ENCODE measurements at places on chromosomes 16 and 17.

GRCh38 chr17:66655861-66656260, 179.1 kb upstream of the CACNG5 start:
- DNase-seq, result peak; percentile 1

GRCh38 chr17:45895304-45895968, 1.1 kb downstream of the MAPT start:
- DNase-seq, result no peak

- no peak for DNase-seq
These were observed 35.1 kb downstream of the MARF1 start for GRCh38 chr16:15607700-15608396.

GRCh38 chr16:56289416-56289815, 98.1 kb downstream of the GNAO1 start:
- DNase-seq, result no peak

GRCh38 chr17:15384142-15384787, 42.9 kb upstream of the TEKT3 start:
- no peak for DNase-seq

DNA sequence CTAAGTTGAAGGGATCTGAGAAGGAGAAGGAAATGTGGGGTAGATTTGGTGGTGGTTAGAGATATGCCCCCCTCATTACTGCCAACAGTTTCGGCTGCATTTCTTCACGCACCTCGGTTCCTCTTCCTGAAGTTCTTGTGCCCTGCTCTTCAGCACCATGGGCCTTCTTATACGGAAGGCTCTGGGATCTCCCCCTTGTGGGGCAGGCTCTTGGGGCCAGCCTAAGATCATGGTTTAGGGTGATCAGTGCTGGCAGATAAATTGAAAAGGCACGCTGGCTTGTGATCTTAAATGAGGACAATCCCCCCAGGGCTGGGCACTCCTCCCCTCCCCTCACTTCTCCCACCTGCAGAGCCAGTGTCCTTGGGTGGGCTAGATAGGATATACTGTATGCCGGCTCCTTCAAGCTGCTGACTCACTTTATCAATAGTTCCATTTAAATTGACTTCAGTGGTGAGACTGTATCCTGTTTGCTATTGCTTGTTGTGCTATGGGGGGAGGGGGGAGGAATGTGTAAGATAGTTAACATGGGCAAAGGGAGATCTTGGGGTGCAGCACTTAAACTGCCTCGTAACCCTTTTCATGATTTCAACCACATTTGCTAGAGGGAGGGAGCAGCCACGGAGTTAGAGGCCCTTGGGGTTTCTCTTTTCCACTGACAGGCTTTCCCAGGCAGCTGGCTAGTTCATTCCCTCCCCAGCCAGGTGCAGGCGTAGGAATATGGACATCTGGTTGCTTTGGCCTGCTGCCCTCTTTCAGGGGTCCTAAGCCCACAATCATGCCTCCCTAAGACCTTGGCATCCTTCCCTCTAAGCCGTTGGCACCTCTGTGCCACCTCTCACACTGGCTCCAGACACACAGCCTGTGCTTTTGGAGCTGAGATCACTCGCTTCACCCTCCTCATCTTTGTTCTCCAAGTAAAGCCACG, 28.3 kb downstream of the STH start:
- no peak for DNase-seq

DNA sequence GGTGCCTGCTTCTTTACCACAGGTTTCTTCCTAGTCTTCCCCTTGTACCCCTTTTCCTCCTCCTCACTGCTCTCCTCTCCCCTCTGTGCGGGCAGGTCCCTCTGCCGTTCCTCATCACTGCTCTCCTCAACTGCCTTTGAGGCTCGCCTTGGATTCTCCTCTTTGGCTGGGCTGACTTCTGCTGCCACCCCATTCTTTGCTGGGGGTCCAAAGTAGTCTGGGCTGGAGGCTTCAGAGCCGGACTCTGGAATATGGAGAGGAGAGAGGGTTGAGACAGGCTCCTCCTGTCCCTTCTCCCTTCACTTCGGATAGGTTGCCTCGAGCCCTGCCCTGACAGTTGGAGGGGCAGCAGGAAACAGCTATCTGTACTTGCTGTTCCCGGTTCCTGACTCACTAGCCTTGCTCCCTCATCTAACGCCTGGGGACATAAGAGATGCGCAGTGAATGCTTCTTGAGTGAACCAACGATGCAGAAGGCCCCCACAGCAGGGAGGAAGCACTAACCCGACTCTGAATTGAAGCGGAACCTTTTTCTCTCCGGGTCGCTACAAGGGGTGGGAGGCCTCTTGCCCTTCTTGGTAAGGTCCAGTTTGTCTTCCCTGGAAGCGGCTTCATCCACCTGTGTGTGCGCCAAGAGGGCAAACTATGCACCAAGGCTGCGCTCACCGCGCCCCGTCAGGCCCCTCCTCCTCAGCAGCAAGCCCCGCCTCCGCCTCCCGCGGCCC, 655 bp downstream of the HIRIP3 start:
- DNase-seq, result peak; percentile 81

DNA sequence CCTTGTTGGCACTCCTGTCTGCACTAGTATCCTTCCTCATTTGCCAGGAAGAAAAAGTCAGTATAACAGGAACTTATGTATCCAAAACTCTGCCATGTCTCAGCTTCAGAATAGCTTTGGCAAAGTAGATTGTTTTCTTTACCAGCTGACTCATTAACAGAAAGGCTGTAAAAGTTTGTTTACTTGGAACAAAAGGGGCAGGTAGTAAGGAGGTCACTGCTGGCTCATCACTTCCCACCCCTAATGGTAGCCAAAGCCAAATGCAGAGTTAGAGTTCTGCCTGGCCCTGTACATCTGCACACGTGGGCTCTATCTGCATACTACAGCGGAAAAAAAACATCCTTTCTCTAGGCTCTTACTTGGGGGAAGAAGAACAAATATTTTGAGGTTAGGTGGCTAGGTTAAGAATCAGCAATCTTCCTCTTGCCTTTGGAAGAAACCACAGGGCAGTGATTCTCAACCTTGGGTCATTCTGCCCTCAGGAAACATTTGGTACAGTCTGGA, 90.9 kb upstream of the BCAR1 start:
- DNase-seq, result no peak

DNA sequence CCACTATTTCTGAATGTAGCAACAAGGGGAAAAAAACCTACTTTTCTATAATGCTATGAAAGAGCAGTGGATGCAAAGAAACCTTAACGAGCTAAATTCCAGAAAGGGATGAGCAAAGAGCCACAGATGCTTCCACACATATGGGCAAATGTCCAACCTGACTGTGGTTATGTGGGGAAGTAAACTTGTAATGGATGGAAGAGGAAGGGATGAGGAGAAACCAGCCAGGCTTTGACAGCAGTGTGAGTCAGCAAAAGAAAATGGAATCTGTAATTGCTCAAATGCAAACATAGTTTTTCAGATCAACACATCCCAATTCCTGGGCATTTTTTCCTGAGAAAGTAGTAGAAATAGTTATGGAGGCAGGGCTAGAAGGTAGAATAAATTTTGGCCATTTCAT, 204.8 kb upstream of the CPHXL start:
- no peak for DNase-seq

GRCh38 chr16:7910116-7910515, 577.5 kb downstream of the RBFOX1 start:
- DNase-seq, result no peak

- peak; percentile 71 for DNase-seq
These were observed 510.7 kb downstream of the MAF start for GRCh38 chr16:79089735-79090284.

GRCh38 chr17:70144260-70144846, 25.0 kb upstream of the KCNJ2 start:
- peak; percentile 48 for DNase-seq

DNA sequence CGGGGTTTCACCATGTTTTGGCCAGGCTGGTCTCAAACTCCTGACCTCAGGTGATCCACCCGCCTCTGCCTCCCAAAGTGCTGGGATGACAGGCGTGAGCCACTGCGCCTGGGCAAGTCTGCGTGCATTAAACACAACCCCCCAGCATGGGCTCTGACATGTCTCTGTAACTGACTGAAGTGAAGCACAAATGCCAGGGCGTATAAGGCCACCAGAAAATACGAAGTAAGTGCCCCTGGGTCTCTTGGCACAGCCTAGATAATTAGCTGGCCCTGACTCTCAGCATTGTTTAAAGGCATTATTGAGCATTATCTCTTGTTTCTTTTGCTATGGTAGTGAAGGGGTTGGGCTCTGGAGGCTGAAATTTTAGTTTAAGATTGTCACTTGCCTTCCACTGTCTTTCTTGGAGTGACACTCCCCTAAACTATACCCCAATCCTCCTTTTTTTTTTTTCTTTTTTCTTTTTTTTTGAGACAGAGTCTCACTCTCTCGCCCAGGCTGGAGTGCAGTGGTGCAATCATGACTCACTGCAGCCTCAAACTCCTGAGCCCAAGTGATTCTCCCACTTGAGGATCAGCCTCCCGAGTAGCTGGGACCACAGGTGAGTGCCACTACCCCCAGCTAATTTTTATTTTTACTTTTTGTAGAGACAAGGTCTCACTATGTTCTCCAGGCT, 8.2 kb upstream of the SEC14L1 start:
- no peak for DNase-seq

GRCh38 chr16:68985855-68986254, 119.6 kb upstream of the HAS3 start:
- DNase-seq, result no peak

DNA sequence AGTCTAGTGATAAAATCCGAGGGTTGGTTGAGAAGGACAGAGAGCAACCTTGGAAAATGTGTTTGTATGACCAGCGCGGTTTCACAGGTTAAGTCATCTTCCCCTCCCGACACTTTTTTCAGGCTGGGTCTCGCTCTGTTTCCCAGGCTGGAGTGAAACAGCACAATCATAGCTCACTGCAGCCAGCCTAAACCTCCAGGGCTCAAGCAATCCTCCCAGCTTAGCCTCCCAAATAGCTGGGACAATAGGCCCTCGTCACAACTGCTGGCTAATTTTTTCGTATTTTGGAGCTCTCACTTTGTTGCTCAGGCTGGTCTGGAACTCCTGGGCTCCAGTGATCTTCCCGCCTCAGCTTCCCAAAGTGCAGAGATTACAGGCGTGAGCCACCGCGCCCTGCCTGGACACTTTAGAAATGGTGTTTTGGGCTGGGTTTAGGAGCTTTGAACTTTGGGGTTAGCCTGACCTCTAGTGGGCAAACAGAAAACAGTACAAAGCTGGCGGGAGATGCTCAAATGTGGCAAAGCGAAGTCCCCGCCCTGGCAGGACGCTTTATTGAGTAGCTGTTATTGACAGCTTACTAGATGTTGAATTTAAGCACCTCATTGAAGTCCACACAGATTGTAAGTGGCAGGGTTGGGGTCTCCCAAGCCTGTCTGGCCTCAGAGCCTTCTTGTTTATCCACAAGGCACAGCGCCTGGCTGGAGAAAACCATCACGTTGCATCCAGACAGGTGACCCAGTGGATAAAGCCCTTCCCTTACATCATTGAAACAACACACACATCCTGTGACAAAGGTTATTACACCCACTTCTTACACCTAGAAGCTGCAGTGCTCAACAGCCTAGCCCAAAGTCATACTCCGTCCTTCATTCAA, 34.7 kb upstream of the RBBP6 start:
- DNase-seq, result peak; percentile 78

DNA sequence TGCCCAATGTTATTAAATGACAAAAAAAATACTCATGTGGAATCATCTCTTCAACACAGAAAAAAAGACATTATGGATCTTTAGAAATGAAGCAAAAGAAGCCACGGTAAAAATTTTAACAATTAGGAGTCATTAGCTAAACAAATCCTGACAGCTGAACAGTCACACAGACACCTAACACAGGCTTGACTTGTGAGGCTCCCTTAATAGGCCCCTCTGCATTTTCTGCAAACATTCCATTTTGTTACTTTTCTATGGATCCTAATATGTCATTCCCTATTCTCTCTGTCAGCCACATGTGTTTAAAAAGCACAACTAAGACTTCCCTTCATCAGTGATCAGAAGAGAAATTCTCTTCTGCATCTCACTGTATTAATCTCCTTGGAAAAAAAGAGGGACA, 1331.5 kb downstream of the CDH8 start:
- DNase-seq, result no peak

DNA sequence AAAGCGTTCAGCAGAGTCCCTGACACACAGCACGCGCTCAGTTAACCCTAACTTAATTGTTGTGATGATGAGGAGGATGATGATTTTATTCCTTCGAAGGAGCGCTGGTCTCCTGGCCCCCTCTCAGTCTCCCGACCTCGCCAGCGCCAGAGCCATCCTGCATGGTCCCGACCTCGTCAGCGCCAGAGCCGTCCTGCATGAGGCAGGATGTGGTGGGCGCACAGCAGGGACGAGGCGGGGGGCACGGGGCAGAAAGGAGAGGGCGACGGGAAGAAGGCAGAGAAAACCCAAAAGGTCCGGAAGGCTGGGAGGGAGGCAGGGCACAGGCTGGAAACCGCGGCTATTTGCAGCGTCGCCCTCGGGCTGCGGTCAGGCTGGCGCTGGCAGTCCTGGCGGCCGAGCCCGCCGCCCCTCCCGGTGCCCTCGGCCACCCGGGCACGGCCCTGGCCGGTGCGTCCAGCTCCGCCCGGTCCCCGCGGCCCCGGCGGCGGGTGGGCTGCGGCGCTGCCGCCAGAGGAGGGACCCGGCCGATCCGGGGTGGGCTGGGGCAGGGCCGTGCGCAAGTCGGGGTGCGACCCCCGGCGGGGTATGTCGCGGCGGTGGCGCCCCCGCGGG, 3.0 kb upstream of the TAC4 start:
- no peak for DNase-seq

- no peak for DNase-seq
These were observed 7.7 kb downstream of the MIEF2 start for GRCh38 chr17:18267927-18268711.

GRCh38 chr16:81719993-81720392, 59.1 kb upstream of the PLCG2 start:
- no peak for DNase-seq

DNA sequence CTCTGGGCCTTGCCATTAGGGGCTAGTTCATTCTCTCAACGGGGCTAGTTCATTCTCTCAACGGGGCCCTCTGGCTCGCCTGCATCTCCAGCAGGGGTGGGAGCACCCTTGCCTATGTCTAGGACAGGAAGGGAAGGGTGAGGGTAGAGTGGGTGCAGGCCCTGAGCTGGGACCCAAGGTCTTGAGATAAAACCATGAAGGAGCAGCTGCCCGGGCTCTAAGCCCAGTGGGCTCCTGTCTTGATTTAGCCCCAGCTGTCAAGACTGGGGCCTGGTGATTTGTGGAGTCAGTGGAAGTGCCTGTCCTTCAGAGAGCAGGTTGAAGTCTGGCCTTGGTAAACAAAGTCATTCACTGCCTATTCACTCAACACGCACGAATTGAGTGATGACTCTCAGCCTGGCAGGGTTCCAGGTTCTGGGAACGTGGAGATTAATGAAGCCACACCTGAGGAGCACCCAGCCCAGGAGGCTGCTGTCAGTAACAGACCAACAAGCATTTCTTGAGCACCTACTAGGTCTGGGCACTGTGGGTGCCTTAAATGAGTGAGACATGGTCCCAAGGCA, 35.4 kb downstream of the WNT3 start:
- DNase-seq, result no peak

- DNase-seq, result no peak
These were observed 82.1 kb downstream of the SLC39A11 start for GRCh38 chr17:73010414-73010813.

All from OCI-M1 (cell line).